ENCODE measurements at places on chromosomes 12 and 14.

GRCh38 chr14:65258391-65258790, 154.1 kb upstream of the FUT8 start:
- DNase-seq: no peak

GRCh38 chr14:91129261-91129660, 15.4 kb downstream of the DGLUCY start:
- no peak for DNase-seq

DNA sequence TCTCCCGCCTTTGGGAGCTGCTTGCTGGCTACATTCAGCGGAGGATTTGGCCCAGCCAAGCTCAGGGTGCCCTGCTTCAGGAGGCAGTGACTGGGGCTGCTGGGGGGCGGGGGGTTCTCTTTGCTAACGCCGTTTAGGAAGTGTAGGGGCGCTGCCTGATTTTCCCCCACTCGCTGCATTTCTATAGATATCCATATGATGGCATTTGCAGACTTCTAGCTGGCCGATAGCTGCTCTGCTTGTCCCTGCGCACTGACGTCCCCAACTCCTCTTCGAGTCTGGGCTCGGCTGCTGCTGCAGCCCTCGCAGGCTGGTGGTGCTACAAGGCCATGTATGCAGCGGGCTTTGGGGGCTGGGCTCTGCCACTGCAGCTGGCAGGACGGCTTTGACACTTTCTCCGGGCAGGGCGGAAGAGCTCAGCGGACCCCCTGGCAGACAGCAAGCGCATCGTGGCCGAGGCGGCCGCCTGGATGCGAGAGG, 3.1 kb downstream of the LRFN5 start:
- no peak for DNase-seq

DNA sequence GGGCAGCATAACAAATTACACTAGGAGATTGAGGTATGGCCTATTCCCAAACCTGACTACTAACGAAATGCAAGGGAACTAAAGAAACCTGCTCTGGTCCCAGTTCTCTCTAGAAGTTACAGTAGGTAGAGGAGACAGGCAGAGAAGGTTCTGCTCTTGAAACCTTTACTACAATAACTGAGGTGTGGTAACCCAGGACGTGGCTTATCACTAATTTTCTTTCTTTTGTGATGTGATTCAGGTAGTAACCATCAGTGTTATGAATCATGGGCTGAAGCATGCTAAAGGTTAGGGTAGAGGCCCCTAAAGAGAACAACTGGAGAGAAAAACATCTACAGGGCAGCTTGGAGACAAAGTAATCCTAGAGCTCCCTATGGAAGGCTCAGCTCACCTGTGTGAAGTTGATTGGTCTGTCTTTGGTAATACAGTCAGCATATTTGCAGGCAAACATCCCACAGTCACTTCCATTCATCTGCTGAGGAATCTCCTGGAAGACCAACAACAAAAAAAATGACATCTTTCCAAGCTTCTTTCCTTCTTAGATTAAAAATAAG, 41.8 kb upstream of the COL2A1 start:
- no peak for DNase-seq

- no peak for DNase-seq
Measured at GRCh38 chr12:99649551-99649950, 2.0 kb downstream of the GARIN6 start.

DNA sequence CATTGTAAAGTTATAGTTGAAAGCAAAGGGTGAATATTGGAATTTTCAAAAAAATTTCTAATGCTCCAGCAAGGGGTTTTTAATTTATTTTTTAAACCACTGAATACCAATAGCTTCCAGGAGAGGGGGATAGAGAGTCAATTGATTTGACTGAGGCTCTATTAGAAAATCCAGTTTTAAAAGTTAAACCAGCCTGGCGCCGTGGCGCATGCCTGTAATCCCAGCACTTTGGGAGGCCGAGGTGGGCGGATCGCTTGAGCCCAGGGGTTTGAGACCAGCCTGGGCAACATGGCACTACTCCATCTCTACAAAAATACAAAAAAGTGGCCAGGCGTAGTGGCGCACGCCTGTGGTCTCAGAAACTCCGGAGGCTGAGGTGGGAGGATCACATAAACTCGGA, 150.1 kb downstream of the SLC38A4 start:
- DNase-seq: peak; percentile 21

DNA sequence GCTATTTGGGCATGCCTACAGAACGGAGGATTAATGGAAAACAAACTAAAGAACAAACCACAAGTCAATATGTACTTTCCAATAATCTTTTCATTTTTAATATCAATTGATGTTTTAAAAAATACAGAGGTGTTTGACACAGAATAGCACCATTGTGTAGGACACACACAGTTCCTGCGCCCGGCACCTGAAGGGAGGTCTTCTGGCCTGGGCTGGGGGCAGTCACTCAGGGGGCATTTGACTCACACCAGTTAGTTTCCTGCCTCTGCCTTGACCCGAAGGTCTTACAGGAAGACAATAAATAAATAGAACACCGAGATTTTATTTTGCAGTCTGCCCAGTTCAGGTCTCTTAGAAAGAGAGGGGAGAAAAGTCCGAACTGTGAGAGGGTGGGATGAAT, 9.5 kb downstream of the TMEM106C start:
- no peak for DNase-seq

DNA sequence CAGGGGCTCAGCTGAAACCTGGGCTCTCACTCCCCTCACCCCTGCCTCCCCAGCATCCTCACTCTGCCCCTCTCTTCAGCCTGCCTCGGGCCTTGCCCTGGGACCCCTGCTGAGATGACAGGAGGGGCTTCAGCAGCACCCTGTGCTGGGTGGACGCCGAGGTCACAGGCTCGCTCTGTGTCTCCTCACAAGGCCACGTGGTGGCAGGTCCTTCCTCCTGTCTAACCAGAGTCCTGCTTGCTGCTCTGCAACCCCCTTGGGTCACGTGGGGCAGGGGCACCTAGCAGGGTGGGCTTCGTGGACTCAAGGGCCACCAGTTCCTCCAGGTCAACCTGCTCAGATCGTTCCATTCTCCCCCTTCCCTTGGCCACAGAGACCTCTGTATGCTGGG, 90.4 kb downstream of the TMEM121 start:
- DNase-seq: no peak

DNA sequence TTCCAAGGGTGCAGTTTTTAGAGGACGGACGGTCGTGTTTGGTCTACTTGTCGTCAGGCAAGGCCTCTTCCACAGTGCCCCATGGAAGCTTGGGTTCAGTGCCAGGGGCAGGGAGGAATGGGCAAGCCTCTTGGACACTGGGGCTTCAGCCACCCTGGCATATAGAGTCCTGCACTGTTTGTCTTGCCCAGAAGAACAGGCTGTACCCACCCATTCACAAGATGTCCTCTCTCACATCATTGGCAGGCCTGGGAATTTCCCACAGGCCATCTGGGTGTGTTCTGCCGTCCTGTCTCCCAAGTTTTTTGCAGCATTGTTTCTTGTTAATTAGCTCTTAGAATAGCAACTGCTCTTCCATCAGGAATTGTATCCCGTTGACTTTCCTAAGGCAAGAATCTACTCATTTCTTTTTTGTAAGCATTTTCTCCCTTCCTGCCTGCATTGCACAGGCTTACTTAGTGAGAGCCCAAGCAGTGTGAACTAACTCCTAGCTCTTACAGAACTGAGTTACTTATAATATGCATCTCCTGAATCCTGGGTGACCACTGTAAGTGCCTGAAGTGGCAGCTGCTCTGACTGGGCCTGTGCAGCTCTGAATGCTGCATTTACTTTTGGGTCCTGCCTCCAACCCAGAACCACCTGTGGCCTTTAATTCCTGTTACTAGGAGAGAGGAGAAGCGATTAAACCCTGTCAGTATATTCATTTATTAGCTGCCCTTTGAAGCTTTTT, 149.4 kb upstream of the HIF1A start:
- DNase-seq: no peak

- peak; percentile 76 for DNase-seq
Measured at GRCh38 chr12:14961466-14962152, at the start of gene ARHGDIB. Gene ARHGDIB, minus strand, starts transcription at chr12:14961601. Its CDS starts 10,889 bp downstream, at chr12:14950712.

GRCh38 chr12:10559244-10559643, 53.6 kb downstream of the EIF2S3B start:
- DNase-seq: no peak

- no peak for DNase-seq
Measured at GRCh38 chr14:71745072-71745471, 187.2 kb upstream of the RGS6 start.

- DNase-seq: no peak
Measured at GRCh38 chr14:24504425-24504950, 3.6 kb downstream of the CMA1 start.

DNA sequence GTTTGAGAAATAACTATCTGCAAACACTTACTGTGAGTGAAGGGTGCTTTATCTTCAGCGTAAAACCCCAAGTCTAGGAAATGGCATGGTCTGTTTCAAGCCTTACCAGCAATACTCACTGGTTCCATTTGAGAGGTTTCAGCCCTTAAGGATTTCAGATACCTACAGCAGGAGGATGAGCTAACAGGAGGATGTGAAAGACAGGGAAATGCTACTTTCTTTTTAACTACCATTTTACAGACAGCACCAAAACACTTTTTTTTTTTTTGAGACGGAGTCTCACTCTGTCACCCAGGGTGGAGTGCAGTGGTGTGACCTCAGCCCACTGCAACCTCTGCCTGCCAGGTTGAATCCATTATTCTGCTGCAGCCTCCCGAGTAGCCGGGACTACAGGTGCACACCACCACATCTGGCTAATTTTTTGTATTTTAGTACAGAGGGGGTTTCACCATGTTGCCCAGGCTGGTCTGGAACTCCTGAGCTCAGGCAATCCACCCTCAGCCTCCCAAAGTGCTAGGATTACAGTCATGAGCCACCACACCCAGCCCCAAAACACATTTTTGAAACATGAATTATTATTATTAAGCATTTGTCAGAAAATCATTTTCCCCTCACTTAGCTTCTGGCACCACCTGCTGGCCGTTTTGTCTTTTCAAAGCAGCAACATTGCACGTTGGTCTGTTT, 4.6 kb downstream of the MTRFR start:
- peak; percentile 74 for DNase-seq

DNA sequence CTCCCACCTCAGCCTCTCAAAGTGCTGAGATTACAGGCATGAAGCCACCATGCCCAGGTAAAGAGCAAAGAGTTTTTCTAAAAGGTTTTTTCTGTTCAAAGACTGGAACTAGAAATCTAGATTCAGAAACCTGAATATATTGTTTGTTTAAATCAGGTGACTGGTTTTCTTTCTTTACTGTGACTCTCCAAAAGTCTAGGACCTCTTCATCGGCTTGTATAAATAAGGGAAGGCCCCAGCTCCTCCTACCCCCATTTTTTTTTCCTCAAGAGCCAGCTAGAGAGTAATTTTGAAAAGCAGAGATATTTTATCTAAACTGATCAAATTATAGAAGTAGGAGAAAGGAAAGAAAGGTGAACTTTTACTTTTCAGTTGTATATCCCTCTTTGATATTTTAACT, 48.0 kb downstream of the TMEM116 start:
- no peak for DNase-seq

- DNase-seq: no peak
Measured at GRCh38 chr14:48703728-48704467, 882.3 kb downstream of the RPS29 start.

- DNase-seq: no peak
Measured at GRCh38 chr12:77442633-77443032, 377.3 kb upstream of the E2F7 start.

All from activated T-cell treated with anti-CD3 and anti-CD28 coated beads, Interleukin-2, amount 50 U/mL, for 1 hour (primary cell).